ENCODE measurements at places on chromosomes 1 and 21.

- DNase-seq = no peak
Measured at GRCh38 chr1:172417557-172417956, 2.9 kb upstream of the C1orf105 start.

- no peak for DNase-seq
Measured at GRCh38 chr1:36109041-36109679, 15.9 kb downstream of the COL8A2 start.

DNA sequence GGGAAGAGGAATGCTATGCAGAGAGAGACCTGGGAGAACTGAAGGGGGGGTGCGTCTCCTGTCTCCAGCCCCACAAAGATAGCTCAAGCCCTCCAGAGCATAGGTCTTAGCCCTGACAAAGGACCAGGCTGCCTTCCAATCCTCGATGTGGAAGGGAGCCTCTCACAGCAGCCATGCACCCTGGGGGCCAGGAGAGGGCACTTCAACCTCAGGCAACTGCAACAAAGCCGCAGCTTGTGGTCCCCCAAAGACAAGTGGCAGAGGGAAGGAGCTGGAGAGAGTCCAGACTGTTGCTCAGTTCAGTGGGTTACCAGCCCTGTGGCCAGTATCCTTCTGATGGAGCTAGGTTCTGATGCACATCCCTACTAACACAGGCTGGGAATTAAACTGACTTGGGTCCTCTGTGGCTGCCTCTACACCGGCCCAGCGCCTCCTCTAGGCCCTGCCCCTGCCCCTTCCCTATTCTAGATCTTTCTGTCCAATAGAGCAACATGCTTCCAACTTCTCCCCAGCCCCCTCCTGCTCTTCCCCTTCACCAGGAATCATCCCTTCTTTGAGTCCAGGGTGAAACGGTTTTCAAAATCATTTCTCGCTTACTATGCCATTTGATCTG is 100.7 kb upstream of the SPATA6 start:
- DNase-seq = peak; percentile 39

GRCh38 chr21:20998456-20998789 is 214 bp downstream of the NCAM2 start:
- DNase-seq = no peak

- no peak for DNase-seq
Measured at GRCh38 chr1:176795929-176796328, 333.0 kb downstream of the PAPPA2 start.

DNA sequence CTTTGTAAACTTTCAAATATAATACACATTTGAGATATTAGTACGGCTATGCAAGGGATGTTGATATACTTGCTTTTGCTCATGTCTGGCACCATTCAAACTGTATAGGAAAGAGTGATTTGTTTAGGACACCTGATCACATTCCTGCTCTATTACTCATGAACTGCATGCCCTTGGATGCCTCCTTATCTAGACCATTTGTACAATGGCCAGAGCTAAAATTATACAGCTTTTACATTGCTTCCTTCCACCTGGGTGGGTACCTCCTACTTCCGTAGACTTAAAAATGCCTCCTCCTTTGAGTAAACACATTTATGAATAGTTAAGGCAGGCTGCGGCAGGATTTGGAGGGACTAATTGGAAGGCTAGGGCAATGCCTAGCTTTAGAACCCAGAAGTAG is 85.4 kb upstream of the PBX1 start:
- DNase-seq = no peak

- no peak for DNase-seq
Measured at GRCh38 chr1:232355162-232356006, 274.5 kb downstream of the SIPA1L2 start.

DNA sequence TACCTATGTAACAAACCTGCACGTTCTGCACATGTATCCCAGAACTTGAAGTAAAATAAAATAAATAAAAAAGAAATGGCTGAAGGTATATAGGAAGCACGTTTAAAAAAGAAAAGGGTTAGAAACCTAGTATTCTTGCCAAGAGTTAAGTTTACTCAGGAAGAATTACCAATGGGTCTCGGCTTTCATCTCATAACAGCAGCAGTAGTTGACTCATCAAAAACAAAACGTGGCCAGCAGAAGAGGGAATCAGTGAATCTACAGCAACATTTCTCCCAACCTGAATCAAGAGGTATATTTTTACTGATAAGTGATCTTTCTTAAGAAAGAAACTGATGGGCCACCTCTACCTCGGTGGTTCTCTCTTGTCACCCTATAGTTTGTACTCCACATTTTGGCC is 340.3 kb downstream of the BRINP2 start:
- DNase-seq = no peak

DNA sequence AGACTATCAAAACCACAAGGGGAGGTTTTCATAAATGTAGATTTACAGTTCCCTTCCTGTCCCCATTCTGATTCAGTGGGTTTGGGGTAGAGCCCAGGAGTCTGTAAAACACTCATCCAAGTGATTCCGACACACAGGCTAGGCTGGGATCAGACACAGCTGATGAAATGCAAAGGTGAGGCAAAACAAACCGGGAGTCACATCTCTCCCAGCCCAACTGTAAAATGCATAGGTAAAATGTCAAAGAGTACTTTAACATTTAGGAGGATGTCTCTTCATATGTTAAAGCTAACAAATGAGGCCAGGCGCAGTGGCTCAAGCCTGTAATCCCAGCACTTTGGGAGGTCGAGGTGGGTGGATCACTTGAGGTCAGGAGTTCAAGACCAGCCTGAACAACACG is 45.0 kb downstream of the ZNF281 start:
- no peak for DNase-seq

GRCh38 chr1:155032886-155033285 is 695 bp downstream of the DCST2 start:
- DNase-seq = no peak

DNA sequence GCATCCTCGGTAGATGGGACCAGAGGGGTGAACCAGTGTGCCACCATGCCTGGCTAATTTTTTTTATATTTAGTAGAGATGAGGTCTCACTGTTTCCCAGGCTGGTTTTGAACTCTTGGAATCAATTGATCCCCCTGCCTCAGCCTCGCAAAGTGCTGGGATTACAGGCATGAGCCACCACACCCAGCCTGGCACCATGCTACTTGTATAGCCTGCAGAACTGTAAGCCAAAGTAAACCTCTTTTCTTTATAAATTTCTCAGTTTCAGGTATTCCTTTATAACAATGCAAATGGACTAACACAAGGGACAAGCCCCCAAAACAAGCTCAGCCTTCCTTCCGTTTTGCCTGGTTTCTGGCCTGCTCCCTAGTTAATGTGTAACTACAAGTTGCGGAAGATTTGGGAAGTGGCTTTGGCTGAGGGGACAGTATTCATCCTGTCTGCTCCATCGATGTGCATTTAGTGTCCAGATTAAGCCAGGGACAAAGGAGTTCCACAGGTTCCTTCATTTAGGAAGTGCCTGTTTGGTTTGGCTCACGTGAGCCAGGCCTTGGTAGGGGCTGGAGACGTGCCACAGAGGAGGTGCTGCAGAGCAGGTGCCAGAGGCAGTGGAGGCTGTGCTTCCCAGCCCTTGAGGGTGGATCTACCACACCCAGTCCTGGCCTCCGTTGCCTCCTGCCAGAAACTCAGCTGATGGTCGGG is 4.4 kb downstream of the AVPR1B start:
- DNase-seq = no peak

GRCh38 chr21:37771181-37771580 is 145.1 kb downstream of the KCNJ6 start:
- DNase-seq = no peak

GRCh38 chr1:67211589-67212563 is 45.6 kb downstream of the IL23R start:
- DNase-seq = peak; percentile 70

- no peak for DNase-seq
Measured at GRCh38 chr1:3350506-3351261, 103.8 kb upstream of the ARHGEF16 start.

Measured in Jurkat, Clone E6-1 (cell line).